HuH-7 (cell line): ENCODE measurements at places on chromosomes 3 and 15.

GRCh38 chr3:9947025-9947995, 4.9 kb downstream of the PRRT3 start:
- DNase-seq: peak; percentile 99

- DNase-seq: no peak
These were observed 461.3 kb upstream of the NAALADL2 start for GRCh38 chr3:174397848-174398247.

DNA sequence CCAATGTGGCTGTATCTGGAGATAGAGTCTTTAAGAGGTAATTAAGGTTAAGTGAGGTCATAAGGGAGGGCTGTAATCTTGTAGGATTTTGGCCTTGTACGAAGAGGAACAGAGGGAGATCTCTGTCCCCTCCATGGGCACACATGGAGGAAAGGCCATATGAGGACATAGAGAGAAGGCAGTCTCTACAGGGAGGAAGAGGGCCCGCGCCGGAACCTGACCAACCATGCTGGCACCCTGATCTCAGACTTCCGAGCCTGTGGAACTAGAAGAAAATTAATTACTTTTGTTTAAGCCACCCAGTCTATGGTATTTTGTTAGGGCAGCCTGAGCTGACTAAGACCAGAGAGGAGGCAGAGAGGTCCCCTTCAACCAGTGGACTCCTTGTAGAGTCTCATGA, 17.7 kb upstream of the MRPS22 start:
- DNase-seq: no peak

- DNase-seq: no peak
These were observed 32.5 kb upstream of the ZNF445 start for GRCh38 chr3:44510000-44510368.

DNA sequence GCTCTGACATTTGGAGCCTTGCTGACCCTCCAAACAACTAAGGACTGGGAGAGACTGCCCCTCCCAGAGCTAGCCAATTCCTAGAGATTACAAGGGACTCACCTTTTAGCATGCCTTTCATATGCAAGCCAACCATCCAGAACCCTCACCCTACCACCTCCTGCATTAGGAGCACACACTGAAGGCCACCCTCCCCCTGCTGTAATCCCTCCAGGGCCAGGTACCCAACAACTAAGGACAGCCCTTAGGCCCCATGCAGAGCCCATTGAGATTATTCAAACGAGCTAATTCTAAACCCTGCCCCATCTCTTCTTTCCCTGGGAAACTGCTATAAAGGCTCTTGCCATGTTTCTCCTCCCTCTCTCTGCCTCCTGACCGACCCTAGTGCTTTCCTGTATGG, 352.6 kb downstream of the ERC2 start:
- DNase-seq: no peak

DNA sequence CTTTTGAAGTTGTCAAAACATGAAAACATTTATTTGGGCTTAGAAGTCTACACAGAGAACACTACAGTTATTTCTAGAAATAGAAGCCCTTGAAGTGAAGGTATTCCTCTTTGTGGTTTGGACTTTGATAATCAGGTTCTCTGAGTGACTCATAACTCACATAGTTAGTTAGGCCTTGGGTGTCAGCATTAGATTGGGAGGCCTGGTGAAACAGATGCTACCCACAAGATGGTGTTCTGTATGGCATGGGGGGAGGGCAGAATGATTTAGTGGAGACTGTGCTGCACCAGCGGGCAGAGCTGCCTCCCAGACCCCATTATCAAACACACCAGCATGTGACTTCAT, 108.9 kb upstream of the ETV5 start:
- no peak for DNase-seq

GRCh38 chr3:181899702-181900101, 188.0 kb downstream of the SOX2 start:
- DNase-seq: no peak

DNA sequence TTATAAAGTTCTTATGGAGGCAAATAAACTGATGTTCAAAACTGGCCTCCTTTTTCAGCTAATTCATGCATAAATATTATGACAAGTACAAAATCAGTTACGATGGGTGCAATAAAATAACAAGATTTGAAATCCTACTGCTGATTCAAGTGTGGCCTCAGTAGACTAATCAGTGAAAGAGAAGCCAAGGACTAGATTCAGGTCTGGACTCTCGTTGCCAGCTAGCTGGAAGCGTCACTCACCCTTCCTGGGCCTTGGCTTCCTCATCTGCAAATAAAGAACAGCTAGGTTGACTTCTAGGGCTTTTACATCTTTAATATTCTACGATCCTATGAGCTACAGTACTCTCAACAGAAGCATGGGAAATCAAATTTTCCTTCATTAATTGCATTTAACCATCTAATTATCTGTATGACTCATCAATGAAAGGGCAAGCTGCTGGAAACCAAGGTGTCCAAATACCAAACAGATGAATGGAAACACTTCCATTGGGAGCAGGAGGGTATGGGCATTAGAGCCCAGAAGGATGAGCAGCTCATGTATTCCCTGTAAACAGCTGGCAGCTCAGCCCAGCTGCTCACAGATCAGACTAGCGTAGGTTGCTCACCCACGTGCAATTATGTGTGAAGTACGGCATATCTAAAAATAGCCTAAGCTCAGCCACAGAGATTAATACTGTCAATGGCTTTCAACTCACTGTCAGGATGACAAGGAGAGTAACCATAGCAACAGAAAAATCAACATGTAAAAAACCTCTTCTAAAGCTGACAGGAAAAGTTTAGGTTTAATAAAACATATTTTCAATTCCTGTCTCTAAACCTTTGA, 294.8 kb downstream of the PLCL2 start:
- no peak for DNase-seq

DNA sequence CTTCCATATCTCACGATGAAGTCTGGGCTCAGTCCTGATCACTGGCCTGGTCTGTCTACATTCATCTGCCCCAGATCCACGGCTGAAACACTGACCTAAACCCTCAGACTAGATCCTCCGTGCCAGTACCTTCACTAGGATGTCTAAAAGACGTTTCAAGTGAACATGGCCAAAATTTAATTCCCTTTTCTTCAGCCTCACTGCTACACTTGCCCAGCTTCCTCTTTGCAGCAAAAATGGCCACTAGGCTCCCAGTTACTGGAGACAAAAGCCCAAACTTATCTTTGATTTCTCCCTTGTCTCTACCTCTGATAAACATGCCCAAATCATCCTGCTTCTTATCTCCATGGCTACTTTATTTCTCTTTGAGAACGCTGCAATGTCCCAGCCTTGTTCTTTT, 1.7 kb downstream of the RASSF1 start:
- no peak for DNase-seq

- no peak for DNase-seq
These were observed 19.0 kb downstream of the PDHB start for GRCh38 chr3:58414538-58415197.

- DNase-seq: no peak
These were observed 23.7 kb downstream of the CRYGS start for GRCh38 chr3:186520431-186520830.

GRCh38 chr15:78361771-78362506, 21.8 kb downstream of the CRABP1 start:
- no peak for DNase-seq

- no peak for DNase-seq
These were observed 224.3 kb upstream of the RASGRP1 start for GRCh38 chr15:38788918-38789317.

DNA sequence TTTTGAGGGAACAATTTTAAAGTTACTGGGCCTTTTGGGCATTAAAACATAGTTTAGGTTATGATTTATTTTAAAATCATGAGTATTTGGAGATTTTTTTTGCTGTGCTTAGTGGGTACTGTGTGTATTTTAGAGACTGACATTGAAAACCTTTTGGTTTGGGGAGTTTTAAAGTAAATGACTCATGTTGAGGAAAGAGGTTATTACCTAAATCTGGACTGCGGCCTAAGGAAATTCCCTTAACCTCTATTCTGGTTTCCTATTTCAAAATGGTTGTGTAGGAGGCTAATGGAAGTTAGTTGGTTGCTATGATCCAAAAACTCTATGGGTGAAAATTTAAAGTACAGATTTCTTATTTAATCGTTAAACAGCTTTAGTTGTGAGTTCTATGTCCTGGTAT, 57.3 kb upstream of the DPH6 start:
- no peak for DNase-seq

GRCh38 chr3:52053307-52054304, 2.8 kb downstream of the DUSP7 start:
- peak; percentile 60 for DNase-seq

- peak; percentile 56 for DNase-seq
These were observed 675 bp downstream of the BRPF1 start for GRCh38 chr3:9732080-9732739.

- DNase-seq: no peak
These were observed 31.2 kb downstream of the RYR3 start for GRCh38 chr15:33341953-33342352.

- DNase-seq: no peak
These were observed 1.8 kb downstream of the CLASP2 start for GRCh38 chr3:33716227-33716626.

DNA sequence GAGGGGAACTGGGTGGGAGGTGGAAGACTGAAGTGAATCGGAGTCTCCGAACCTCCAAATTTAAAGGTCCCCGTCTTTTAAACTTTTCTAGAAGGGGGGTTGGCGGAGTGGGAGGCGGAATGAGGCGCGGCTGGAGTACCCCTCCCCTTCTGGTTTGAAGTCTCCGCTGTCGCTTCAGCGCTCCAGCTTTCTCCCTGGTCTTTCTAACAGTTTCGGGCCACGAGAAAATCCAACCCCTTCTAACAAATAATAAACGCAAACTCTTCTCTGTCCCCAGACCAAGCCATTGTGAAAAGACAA, 2.5 kb upstream of the MECOM start:
- no peak for DNase-seq

DNA sequence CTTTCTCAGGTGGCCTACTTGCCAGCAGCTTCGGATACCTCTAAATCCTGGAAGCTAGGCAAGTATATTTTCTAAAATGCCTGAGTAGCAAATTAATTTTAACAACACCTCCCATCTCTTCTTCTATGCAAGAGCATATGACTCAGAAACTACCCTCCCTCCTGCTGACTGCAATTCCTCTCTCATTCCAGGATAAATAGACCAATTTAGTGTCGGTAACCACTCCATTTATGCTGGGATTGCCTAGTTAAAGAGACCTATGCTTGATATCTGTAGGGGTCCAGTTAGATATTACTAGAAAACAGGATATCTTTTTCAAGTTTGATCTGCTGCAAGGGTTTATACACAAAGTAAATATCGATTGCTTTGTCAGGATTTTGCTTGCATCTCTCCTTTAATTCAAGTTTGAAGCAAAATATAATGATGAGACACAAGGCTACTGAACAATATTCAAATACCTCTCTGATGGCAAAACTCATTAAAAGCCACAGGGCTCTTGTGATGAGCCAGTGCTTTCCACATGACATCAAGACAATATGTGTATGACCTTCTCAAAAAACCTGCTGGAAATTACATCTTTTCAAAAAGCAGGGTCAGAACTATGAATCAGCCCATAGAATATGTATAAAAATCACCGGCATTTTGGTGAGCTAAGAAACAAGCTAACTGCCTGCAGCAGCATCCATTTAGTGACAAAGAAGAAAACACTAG, 491.6 kb upstream of the NECTIN3 start:
- no peak for DNase-seq

GRCh38 chr15:21267226-21267625, 173.1 kb downstream of the POTEB3 start:
- DNase-seq: no peak

DNA sequence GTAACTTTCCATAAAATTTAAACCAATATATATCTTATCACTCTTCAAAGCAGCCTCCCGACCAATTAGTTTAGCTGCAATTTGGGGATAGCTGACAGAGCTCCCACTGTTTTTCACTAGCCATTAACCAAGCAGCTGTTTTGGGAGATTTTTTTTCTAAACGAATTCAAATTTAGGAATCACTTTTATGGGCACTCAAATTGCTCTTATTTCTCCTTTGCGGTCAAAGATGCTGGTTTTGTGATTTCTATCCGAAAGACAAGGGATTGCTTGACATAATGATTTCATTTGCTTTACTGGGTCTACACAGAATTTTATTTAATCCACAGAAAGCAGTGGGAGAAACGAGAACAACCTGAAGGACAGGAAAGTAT, 505.7 kb upstream of the IL12A start:
- DNase-seq: no peak

- DNase-seq: no peak
These were observed 131.6 kb downstream of the TUSC7 start for GRCh38 chr3:116841003-116841735.

GRCh38 chr15:41979493-41980266, 7.3 kb upstream of the EHD4 start:
- DNase-seq: no peak

GRCh38 chr3:147410116-147410525, 956 bp downstream of the ZIC1 start:
- no peak for DNase-seq

- no peak for DNase-seq
These were observed 29.9 kb downstream of the ACP3 start for GRCh38 chr3:132346841-132347736.

DNA sequence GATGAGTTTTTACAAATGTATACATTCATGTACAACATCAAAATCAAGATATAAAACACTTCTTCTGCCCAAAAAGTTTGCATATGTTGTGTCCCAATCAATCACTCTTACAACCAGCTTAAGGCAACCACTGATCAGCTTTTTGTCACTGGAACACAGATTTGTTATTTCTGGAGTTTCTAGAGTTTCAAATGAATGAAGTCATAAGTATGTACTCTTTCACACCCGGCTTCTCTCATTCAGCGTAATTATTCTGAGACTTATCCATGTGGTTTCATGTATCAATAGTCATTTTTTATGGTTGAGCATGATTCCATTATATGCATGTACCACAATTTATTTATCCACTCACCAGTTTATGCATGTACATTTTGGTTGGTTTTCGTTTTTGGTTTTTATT, 53.0 kb upstream of the CORO2B start:
- DNase-seq: no peak
